ENCODE measurements at places on chromosomes 16 and 17.

DNA sequence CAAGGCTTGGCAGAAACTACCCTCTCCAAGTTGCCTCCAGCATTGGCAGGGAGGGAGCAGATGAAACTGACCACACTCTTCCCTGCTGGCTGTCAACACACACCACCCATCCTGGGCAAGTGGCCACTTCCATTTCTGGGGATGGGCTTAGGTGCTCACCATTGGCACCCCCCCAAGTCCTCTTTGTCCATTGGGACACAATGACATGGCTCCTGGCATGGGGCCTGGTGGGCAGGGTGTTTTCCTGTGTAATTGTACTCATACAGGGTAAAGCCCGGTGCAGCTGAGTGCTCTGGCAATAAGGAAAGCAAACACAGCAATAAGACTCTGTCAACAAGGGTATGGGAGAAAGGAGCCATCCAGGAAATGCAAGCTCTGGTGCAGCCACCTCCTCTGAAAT lies 22.6 kb downstream of the SCNN1B start:
- DNase-seq = no peak
- no peak overlapping the region for H3K27ac ChIP-seq
- H3K4me3 ChIP-seq = no peak overlapping the region
- H3K4me1 ChIP-seq = peaks cover 5% of the 10 kb centered on the region
- no peaks in the 10 kb centered on the region for H3K36me3 ChIP-seq

- peaks cover 7% of the 10 kb centered on the region for H3K36me3 ChIP-seq
- H3K27ac ChIP-seq = no peak overlapping the region
- H3K4me3 ChIP-seq = peak overlapping the region; percentile 45
- peaks cover 41% of the 10 kb centered on the region for H3K4me1 ChIP-seq
- peak; percentile 70 for DNase-seq
Measured at GRCh38 chr17:80621997-80622357, 77.3 kb downstream of the RPTOR start.

GRCh38 chr16:68126395-68126794 lies 41.2 kb downstream of the NFATC3 start:
- H3K27me3 ChIP-seq = no peaks in the 10 kb centered on the region
- DNase-seq = no peak
- H3K4me1 ChIP-seq = peaks cover 37% of the 10 kb centered on the region
- H3K4me3 ChIP-seq = no peak overlapping the region
- peak overlapping the region; percentile 4 for H3K27ac ChIP-seq

DNA sequence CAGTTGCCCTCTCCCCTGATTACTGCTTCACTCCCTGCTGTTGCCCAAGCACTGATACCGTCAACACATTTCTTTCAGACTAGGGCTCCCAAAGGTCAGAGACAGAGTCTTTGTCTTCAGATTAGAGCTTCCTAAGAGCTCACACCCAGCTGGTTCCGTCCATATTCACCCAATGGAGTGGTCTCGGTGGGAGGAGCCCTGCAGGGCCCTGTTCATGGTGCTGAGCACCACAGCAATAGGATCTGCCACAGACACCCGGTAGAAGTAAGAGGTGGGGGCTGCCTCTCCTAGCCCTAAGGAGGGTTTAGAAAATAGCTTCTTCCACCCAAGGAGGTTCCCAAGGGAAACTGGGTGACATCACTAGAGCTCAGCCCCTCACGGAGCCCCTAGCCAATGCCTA lies 128.3 kb downstream of the CCDC144A start:
- H3K36me3 ChIP-seq = no peaks in the 10 kb centered on the region
- no peaks in the 10 kb centered on the region for H3K27me3 ChIP-seq
- no peak overlapping the region for H3K4me3 ChIP-seq
- H3K4me1 ChIP-seq = no peaks in the 10 kb centered on the region
- DNase-seq = no peak
- no peak overlapping the region for H3K27ac ChIP-seq
